ENCODE measurements at places on chromosomes 3 and 15. TPM values are rescaled to one million over a fixed set of nuclear protein-coding genes. Genes with fewer than 3 reads are reported as not detected.

The UROC1 gene
- 0.11 TPM for total RNA-seq

The CNTN4 gene
- 98.5 TPM for total RNA-seq

The OR5K2 gene
- not detected for total RNA-seq

The SOX14 gene
- total RNA-seq = not detected

The ZCWPW2 gene
- total RNA-seq = 2.6 TPM

The BLOC1S6 gene
- total RNA-seq = 106 TPM

The HCLS1 gene
- 7.0 TPM for total RNA-seq

The RPLP1 gene
- 100 TPM for total RNA-seq
